ENCODE measurements at places on chromosomes 3 and 15.

DNA sequence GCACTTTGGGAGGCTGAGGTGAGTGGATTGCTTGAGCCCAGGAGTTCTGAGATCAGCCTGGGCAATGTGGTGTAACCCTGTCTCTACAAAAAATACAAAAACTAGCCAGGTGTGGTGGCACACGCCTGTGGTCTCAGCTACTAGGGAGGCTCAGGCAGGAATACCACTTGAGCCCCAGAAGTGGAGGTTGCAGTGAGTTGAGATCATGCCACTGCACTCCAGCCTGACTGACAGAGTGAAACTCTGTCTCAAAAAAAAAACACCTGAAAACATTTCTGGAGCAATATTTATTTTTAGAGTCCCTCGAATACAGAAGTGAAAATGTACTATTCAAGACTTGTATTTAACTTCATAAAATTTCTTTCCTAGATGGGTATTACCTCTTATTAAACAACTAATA is 4.6 kb downstream of the SPCS1 start:
- no peak for DNase-seq

- no peak for DNase-seq
These were observed 27.5 kb downstream of the NBEAL2 start for GRCh38 chr3:47007001-47007400.

- DNase-seq: no peak
These were observed 62.8 kb upstream of the MEX3B start for GRCh38 chr15:82108489-82109078.

GRCh38 chr3:33904730-33905129 is 106.3 kb downstream of the PDCD6IP start:
- no peak for DNase-seq

DNA sequence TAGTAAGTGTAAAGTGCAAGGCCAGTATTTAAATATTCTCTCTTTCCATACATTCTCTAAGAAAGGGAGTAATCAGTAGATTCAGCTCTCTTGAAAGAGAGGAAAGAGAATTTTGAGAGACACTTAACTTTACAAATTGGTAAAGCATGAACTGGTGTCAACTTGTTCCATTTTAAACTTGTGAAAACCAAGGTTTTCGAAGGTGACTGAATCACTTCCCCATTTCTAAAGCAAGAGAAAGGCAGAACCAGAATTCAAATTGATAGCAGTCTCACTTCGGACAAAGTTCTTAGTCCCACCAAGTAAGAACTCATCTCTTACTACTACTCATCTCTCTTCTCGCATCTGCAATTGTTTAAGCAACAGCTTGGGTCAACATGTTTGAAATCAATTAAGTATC is 22.4 kb downstream of the TJP1 start:
- DNase-seq: no peak

DNA sequence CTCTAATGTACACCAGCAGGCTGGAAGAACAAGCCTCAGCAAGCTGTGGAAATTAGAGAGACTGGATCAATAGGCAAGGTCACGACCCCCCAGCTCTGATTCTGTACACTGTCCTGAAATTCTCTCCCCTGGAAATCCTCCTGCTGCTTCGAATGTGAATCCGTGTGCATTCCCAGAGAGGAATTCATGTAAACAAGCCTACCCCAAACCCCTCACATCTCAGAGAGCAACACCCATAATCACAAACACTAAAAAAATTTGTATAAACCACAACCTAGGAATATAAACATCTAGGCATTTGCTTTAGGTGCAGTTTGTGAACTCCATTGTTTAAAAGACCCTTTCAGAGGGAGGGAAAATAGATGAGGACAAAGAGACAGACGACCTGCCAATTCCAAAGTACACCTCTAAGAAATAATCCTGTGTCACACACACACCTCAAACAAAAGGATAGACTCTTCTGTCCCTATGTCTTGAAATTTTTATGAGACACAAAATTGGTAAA is 325.2 kb downstream of the WDR72 start:
- DNase-seq: no peak

GRCh38 chr15:69158201-69158842 is 2.1 kb upstream of the GLCE start:
- DNase-seq: no peak

DNA sequence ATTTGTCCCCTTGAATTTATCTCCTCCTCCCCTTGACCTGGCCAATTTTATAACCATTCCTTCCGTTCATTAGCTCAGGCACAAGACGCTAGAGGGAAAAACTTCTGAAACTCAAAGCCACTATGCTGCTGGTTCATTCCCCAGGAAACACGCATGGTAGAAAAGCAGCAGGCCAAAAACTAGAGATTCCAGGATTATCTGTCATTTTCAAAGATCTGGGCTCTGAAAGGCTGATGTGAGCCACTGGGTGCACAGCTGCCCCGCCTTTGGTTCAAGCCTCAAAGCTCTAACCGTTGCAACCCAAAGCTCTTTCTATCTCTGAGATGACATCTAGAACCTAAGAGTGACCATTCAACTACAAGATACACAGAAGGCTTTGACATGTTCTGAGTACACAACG is 6.1 kb downstream of the ANP32A start:
- no peak for DNase-seq

DNA sequence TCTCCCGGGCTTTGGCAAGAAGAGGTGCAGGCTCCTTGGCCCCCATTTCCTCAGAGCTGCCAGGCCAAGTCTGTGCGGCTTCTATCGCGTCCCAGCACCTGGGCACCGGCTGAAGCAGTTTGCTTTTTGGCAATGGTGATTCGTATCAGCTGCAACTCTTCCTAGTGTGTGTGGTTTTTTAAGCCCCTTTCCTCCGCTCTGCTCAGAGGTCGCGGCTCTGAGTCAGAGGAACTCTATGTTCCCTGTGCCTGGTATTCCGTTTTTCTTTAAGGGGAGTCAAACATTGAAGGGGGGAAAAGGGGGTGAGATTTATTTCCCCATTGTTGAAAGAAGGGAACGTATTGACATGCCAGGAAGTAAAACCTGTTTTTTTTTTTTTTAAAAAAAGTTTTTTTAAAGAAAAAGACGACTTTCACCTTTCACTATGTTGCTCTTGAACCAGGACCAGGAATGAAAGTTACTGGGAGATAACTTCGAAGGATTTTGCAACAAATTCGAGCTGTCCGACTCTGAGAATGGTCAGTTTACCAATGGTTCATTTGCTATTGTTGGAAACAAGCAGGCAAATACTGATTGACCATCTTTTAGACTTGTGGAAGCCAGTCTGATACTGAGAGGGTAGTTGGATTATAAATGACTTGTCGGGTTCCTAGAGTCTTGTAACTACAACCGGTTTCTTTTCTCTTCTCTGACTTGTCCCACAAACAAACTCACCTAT is 1.1 kb downstream of the ARMC8 start:
- DNase-seq: no peak

DNA sequence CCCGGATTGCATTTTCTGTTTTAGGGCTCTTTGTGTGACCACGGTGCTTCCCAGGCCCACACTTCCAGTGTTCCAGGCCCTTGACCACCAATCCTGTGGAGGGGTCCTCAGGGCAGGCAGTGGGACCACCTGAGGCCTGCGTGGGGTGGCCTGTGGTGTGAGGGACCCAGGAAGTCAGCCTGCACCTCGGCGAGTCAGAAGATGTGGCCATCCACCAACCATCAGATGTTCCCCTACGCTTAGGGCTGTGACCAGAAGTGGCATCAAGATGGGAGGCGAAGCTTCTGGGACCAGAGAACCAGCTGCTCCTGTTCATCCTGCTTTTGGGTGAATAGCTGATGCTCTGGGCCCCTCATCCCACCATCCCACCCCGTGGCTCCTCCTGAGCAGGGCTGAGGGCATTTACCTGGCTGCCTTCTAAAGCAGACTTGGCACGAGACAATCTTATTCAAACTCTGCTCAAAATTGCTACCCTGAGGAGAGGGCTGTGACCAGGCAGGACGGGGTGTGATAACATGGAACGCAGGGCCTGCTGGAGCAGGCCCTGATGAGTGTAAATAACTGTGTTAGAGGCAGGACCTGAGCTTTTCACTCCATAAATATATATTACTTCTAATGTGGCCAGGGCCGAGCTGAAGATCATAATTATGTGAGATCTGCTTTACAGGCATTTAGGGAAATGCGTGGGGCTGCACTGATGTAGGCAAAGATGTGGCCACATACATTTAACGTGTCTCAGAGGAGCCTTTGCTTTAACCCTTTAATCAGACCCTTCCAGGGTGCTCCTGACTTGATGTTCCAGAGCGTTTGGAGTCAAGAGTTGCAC is 28.8 kb downstream of the SMAD3 start:
- no peak for DNase-seq

DNA sequence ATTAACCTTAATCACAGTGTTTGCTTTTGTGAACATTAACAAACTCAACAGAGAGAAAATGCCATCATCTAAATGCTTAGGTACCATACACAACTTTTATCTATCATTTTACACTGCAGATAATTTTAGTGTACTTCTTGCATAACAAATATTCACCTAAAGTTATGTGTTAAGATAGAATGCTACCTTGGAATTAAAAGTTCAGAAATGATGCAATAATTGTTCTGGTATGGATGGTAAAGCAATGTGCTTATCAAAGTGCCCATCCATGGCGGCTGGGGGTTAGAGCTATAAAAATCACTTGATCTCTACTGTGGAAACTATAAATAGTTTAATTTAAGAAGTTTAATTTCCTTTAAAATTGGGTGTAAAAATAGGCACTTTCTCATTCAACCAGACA is 28.7 kb downstream of the SATB1 start:
- DNase-seq: no peak

- DNase-seq: no peak
These were observed 69.5 kb downstream of the CSNK1G1 start for GRCh38 chr15:64286473-64286872.

DNA sequence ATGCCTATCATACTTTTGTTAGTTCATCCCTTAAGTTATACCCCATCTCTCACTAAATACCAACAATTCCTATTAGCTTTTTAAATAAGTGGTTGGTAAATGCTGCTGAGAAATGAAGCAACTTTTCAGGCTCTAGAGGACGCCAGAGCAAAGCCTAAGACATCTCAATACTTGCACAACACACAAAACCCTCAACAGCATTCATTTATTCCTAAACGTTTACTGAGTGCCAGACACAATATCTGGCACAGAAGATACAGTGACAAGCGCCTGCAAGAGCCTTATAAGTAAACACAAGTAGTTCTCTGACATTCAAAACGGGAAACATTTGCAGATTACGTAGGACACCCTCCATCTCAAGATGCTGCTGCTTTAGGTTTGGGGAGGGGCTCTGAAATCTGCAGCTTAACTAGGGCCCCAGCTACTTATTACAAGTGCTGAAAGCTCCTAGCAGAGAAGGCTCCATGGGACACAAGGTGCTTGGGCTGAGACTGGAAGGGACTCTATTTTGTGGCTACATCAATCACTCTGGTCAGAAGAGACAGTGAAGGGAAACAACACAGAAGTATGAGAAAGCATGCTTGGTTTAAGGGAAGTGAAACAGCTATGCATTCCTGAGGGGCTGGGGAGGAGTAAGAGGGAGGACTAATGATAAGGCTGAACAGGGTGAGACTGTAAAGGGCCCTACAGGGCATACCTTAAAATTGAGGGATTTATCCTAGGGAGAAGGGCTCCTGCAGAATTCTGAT is 311.3 kb downstream of the PLCL2 start:
- DNase-seq: no peak

DNA sequence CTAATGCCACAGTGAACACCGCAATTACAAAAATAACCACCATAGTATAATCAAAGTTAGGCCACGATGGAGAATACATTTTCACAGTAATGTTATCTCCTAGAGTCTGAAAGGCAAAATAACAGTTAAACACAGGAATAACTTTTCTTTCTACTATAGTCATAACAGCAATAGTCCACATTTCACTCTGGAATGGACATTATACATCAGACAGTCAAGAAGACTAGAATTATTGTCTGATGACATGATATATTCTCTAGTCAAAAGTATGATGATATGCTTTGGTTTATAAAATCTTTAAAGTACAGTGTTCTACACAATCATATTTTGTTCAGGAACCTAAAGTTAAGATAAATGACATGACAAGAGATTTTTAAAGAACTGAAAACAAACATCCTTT is 18.0 kb downstream of the SPPL2A start:
- no peak for DNase-seq

DNA sequence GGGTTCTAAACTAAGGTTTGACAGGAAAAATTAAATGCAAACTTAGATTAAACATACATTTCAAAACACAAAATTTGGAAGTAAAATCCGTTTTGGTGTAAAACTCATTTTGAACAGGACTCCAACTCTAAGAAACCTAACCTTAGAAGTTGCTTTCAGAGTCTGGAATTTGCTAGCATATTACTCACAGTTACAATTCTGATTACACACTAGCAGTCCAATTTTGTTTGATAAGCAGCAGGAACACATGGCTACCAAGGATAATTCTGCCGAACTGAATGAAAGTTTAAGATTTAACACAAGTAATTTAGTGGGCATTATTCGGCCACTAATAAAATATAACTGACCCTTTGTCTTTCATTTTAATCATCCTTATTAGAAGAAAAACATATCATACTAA is 49.6 kb downstream of the FRMD5 start:
- no peak for DNase-seq

GRCh38 chr3:86175051-86175536 is 815.9 kb downstream of the VGLL3 start:
- no peak for DNase-seq

- no peak for DNase-seq
These were observed 110.5 kb downstream of the APBA2 start for GRCh38 chr15:28996289-28996688.
